ENCODE measurements at places on chromosomes 5 and 9. TPM values are rescaled to one million over a fixed set of nuclear protein-coding genes. Genes with fewer than 3 reads are reported as not detected.

PDE6A gene
- 0.24 TPM for total RNA-seq

FAM78A gene
- total RNA-seq: 0.34 TPM

CANX gene
- total RNA-seq: 360 TPM

ADAMTS6 gene
- 0.10 TPM for total RNA-seq

MAN2A1 gene
- total RNA-seq: 13.6 TPM

SCGB3A1 gene
- total RNA-seq: not detected

SMC5 gene
- total RNA-seq: 10.3 TPM

EQTN gene
- total RNA-seq: not detected

PTGDS gene
- 0.67 TPM for total RNA-seq

CEP120 gene
- total RNA-seq: 9.0 TPM

PHYHD1 gene
- 0.24 TPM for total RNA-seq

PPIP5K2 gene
- total RNA-seq: 27.7 TPM

CDC20B gene
- 0.07 TPM for total RNA-seq

PCDHA3 gene
- total RNA-seq: 1.0 TPM

DMRTA1 gene
- 0.53 TPM for total RNA-seq

SMIM33 gene
- total RNA-seq: not detected

GOLM1 gene
- total RNA-seq: 109 TPM

RASEF gene
- 7.2 TPM for total RNA-seq

ARL14EPL gene
- 0.43 TPM for total RNA-seq

C9orf85 gene
- total RNA-seq: 15.3 TPM

FOXD1 gene
- total RNA-seq: 12.8 TPM

HRH2 gene
- total RNA-seq: 0.38 TPM

GALT gene
- total RNA-seq: 15.0 TPM

FOXD4L6 gene
- total RNA-seq: not detected

Measured in A549 treated with Hydrocortisone at 1 μM for 4 hours (cell line).